ENCODE measurements at places on chromosomes 1 and 21. TPM values are rescaled to one million over a fixed set of nuclear protein-coding genes. Genes with fewer than 3 reads are reported as not detected.

The SLFNL1 gene
- 0.20 TPM for total RNA-seq

The CRP gene
- total RNA-seq, result not detected

The TMPRSS3 gene
- total RNA-seq, result not detected

The CENPL gene
- 15.8 TPM for total RNA-seq

The TOR3A gene
- total RNA-seq, result 30.1 TPM

The ANKRD65 gene
- total RNA-seq, result 0.73 TPM

The DNASE2B gene
- not detected for total RNA-seq

The ABCA4 gene
- under 0.01 TPM for total RNA-seq

The PRRX1 gene
- total RNA-seq, result 523 TPM

The OTUD3 gene
- 8.4 TPM for total RNA-seq

The MMEL1 gene
- not detected for total RNA-seq

Measured in subcutaneous preadipocyte (primary cell).